ENCODE measurements at places on chromosomes 11 and 22. TPM values are rescaled to one million over a fixed set of nuclear protein-coding genes. Genes with fewer than 3 reads are reported as not detected.

Gene AQP11
- 0.39 TPM for total RNA-seq

DNA sequence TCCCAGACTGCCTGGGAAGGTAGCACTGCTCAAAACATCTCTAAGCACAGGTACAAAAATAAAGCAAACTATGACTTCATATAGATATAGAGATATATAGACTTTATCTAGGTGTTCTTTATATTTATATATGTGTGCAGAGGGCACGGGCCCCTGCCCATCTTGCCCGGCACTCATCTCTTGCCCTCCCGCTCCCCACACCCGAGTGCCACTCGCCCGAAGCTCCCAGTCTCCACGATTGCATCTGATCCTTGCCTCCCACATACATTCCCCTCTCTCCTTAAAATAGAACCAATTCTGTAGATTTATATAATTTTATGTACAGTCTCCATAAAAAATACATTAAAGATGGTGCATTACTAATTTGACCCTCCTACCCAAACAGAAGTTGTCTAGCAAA, 55.5 kb downstream of the IGSF9B start:
- no peak for DNase-seq

DNA sequence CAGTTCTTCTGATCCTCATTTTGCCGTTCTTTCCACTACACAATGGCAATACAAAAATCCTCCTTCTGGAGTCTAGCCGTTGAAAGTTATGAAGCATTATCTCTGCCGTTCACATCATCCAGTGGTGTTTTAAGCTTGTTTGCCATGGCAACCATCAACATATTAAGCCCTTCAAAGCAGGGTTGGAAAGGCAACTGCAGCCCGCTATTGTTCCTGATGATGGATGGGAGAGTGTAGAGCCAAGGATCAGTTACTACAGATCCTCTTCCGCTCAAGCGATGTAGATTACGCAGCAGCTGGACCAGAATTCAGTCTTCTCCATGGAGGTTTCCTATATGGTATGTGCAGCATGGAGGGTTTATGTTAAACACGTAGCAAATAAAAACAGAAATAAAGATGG, 352.7 kb downstream of the NTM start:
- DNase-seq = no peak

DNA sequence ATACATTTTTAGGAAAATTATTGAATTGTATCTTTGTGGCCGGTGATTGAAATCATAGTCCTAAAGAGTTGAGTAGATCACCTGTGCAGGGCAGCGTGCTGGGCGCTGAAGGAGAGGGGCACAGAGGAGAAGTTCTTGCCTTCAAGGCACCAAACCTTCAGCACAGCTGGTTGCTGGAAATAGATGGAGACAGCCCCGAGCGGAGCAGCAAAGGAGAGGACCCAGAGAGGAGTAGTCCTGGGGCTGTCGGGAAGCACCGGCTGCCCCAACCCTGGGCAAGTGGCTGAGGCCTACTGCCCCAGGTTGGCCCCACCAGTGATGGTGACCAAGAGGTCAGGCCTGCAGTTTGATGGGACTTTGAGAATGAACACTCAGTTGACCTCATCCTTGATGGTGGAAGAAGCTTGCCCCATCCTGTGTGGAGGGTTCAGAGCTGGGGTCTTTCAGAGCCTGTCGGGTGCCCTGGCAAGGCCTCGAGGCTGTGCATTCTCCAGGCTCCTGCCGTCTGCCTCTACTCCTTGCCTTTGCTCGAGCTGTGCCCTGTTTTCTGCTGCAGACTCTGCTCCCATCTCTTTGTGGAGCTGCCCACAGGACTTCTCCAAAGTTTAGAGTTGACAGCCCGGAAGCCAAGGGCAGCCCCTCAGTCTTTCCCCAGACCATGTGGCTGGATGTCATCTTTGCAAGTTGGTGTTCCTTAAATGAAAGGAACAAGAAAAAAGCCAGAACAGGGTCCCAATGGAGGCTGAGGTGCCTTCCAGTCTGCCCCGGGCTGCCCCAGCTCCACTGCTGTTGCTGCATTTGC, 285.1 kb downstream of the TBC1D22A start:
- DNase-seq = no peak

GRCh38 chr11:109808569-109808968, 284.6 kb upstream of the ZC3H12C start:
- peak; percentile 26 for DNase-seq

DNA sequence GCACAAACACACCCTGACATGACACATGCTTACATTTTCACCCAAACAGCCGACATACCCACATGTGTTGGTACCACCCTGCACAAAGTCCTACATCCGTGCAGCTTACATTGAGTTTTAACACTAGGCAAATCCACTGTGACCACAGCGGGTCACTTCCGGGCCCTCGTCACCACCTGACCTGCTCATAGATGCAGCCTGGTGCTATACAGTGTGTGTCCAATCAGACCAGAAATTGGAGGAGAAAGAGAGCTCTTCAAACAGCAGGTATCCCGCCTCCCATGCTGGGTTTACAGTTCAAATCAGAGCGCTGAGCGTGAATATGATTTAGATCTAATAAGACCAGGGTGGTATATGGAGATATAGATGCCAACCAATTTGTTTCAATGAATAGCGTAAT, 35.4 kb downstream of the PHF21B start:
- DNase-seq = no peak

DNA sequence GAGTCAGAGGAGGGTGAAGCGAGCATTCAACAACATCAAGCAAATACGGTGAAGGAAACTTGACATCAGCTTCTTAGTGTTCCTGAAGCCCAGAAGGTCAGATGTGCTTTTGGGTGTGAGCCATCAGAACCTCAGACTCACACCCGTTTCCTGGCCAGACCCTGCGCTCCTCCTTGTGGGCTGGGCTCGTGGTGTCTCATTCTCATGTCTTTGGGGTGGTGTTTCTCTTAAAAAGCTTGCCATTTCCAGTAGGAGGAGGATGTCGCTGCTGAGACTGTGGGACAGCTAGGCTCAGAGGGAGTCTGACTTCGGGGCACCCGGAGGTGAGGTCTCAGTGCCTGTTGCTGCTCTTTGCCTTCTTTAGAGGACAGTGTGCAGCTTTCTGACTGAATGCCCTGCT, 24.2 kb downstream of the PPFIBP2 start:
- no peak for DNase-seq

DNA sequence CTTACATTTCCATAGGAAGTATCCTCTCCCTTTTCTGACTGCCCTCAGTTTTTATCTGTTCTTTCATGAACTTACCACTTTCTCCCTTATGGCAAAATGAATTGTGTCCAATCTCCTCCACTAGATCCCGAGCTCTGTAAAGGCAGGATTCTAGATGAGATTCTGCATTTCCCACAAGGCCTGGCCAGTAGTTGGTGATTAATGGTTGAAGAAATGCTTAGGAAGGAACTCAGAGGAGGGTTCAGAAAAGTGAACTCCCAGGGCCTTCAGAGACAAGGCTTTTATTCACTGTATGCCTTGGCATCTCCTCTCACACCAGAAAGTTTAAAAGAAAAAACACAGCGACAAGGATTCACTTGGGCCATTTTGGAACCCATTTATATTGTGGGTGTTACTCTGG, 66.2 kb downstream of the CCDC81 start:
- no peak for DNase-seq

Gene MS4A3
- total RNA-seq = not detected

DNA sequence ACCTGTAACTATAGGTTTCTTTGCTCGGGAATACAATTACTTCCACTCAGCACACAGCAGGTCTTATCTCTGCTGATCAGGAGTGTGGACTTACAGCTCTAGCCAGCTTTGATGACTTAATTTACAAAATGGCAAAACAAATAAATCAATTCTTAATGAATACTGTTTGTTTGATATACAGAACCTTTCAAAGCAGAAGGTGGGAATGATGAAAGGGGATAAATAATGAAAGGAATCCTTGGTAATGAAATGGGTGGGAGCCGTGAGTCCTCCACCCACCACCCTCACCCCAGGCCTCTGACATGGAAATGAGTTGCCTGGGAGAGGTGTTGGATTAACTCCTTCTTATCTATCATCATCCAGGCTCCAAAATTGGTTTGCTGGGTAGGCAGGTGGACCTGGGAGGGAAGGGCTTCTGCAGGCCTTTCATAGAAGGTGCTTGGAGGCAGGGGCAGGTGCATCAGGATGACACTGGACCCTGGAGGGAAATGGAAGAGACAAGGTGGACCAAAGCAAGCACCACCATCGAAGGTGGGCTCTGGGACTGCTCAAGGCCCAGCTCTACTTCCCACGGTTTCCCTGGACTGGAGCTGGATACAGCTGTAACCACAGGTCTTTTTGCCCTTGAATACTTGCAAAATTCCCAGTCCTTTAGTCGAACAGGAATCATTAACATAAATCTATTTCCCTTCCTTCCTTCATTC, 23.0 kb downstream of the POU2AF1 start:
- DNase-seq = no peak

Gene DNAJB7
- not detected for total RNA-seq

Gene ISX
- not detected for total RNA-seq

DNA sequence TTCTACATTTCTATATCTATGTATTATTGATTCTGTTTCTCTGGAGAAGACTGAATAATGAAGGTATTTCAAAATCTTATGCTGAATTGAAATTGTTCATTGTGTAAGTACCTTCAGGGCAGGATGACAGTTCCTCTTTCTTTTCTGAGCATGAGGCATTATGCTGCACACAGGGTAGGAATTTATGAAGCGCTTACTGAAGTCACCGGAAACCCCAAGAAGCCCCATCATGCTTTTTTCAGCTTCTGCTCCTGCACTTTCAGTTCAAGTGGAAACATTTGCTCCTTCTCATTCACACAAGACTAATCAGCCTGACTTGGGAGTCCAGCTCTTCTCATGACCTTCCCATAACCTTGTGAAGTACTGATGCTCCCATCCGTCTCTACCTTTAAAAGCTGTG, 314.7 kb upstream of the SORL1-AS1 start:
- DNase-seq = no peak

GRCh38 chr11:96227244-96227643, 115.8 kb downstream of the MAML2 start:
- DNase-seq = no peak

DNA sequence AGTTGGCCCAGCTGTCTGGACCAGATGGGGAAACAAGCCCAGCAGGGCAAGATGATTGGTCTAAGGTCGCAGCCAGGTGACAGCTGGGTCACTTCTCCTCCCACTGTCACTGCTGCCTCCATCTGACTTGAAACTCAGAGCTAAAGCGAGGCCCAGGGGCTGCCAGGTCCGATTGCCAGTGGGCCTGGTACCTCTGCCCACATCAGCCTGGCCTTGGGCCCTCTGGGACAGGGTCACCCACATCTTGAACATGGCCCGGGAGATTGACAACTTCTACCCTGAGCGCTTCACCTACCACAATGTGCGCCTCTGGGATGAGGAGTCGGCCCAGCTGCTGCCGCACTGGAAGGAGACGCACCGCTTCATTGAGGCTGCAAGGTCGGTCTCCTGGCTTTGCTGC, 5.8 kb downstream of the SSH3 start:
- DNase-seq = no peak

Gene GGA1
- 79.4 TPM for total RNA-seq

DNA sequence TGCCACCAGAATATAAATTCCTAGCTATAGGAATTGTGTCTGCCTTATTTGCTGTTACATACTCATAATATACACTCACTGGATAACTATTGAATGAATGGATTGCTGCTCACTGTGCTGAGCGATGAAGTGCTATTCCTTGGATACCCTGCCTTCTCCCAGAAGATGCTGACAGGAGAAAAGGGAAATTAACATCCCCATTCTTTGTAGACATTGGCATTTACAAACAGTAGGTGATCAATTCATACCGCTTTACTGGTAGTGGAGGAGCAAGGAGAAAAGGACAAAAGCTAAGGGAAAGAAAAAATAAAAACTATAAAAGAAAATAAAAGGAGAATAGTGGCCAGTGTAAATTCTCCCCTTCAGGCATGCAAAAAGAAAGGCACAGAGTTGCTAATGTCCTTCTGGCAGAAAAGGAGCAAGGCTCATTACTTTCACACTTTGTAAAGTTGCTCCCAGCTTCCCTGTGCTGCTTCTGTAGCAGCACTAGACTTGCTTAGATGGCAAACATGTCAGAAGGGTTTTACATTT, 183.0 kb downstream of the LUZP2 start:
- DNase-seq = no peak

DNA sequence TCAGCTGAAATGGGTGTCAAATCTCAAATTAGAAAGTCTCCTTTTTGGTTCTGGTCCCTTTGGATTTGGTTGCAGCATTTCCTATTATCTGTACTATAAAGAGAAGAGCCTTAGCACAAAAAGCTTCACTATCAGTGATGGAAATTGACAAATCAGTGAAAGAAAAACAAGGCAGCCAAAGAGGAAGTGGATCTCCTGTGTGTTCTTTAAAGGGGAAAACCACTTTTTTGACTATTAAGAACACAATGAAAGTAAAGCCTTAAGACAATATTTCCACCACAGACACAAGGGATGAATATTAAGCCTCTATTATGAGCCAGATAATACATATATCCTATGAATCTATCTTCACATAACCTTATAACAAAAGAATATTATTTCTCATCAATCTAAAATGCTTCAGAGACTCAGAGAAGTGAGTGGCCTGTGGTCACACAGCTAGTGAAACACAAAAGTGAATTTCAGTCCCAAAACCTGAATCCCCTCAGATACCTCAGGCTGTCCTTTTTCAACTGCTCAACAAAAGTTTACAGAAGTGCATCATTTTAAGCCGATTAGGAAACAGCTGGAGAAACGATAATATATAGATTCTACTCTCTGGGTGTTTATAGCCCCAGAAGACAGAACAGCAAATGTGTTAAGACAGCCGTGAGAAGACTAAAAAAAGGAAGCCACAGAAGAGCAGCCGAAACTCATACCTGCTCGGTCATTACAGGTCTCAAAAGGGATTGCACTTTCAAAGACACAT, 24.4 kb upstream of the FSHB start:
- DNase-seq = no peak

DNA sequence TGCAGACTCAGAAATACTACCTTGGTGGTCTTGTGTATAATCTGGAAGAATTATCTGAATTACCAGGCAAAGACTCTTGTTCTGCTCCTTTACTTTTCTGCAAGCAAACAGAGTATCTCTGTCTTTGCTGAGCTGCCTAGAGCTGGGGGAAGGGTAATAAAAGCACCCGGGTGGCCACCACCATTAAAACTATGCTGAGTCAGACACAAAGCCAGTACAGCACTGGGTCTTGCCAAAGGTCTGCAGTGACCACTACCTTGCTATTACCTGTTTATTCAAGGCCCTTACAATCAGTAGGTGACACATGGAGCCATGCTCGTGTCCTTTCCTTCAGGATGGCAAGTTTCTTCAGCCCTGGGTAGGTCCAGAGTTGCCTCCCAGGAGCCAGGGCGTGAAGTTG, 420.6 kb upstream of the CNTN5 start:
- no peak for DNase-seq

Gene OR10D3
- not detected for total RNA-seq

GRCh38 chr11:75786101-75786736, 17.6 kb downstream of the DGAT2 start:
- no peak for DNase-seq

Measured in A673 (cell line).